Neural cell (in vitro differentiated cells): ENCODE measurements at places on chromosomes 11 and 22. TPM values are rescaled to one million over a fixed set of nuclear protein-coding genes. Genes with fewer than 3 reads are reported as not detected.

Gene P2RY2
- not detected in 2 replicates for polyA plus RNA-seq

Gene CCDC188
- polyA plus RNA-seq, result not detected in 2 replicates

Gene DENND6B
- 51.0 and 58.9 TPM in 2 replicates for polyA plus RNA-seq

Gene SAA4
- polyA plus RNA-seq, result 0.58 TPM in 1 of 2 replicates, not detected in the other

Gene GPR83
- 0.37 and 0.74 TPM in 2 replicates for polyA plus RNA-seq

Gene PLAAT5
- 0.14 TPM in 1 of 2 replicates, not detected in the other for polyA plus RNA-seq

Gene NEU3
- 16.3 and 16.9 TPM in 2 replicates for polyA plus RNA-seq

Gene PRAME
- not detected in 2 replicates for polyA plus RNA-seq
